ENCODE measurements at places on chromosomes 6 and 20.

DNA sequence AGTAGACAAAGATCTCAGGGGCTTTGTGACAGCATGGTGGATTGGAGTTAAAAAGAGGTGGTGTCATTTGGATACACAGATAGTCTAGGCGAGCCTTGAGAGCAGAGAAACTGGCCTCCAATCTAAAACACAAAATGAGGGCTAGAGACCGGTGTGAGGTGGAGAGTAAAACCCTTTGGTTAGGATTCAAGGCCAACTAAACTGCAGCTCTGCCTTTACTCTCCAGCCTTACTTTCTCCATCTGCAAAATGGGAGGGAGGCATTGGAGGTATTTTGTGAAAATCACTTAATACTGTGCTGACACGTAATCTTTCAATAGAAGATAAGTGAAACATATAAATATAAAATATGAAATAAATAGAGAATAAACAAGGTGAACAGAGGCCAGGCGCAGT, 89.1 kb upstream of the QKI start:
- DNase-seq = no peak

DNA sequence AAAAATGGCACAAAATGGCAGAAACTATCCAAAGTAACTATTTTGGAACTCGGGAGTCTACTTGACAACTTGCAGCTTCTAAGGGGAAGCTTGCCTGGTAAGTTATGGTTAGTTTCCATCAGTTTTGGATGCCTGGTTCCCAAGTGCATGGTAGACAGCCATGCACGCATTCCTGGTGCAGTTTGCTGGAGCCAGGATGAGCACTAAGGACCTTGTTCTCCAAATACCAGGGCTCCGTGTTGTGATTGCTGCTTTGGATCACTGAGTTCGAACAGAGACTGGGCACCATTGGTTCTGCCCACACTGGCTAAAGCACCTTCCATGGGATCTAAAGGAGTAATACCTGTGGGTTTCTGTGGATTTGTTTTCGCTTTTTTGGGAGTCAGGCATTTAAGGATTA, 103.7 kb downstream of the FAM120B start:
- DNase-seq = no peak

- DNase-seq = peak; percentile 20
These were observed 174.4 kb upstream of the RIN2 start for GRCh38 chr20:19583532-19584175.

DNA sequence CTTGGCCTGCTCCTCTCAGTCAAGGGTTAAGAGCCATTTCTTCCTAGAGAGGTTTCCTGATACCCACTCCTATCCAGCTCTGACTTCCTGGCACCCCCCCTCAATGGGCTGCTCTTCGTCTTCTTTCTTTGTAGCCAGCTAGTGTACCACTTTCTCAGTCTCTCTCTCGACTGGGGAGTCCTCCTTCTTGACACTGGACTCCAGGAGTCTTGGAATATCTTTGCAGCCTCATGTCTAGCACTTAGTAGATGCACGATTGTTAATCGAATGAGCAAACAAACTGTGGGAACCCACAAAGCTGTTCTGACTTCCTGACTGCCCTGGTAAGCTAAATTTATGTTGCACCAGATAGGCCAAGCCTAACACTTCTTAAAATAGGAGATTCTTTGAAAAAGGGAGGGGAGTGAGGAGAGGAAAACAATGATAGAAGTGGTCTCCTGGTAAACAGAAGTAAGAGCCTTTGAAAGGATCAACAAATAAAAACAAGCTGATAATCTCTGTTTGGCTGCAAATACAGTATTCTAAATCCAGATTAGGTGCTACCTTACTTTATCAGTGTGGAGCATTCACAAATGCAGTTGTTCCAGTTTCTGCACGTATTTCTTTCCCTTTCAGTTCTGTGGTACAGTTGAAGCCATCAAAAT, 160.1 kb upstream of the CITED2 start:
- DNase-seq = no peak

GRCh38 chr20:905396-905961, 10.7 kb downstream of the ANGPT4 start:
- no peak for DNase-seq

All from caudate nucleus (tissue), 63 donors.